ENCODE measurements at places on chromosomes 5 and 9.

GRCh38 chr9:134971196-134971595 is 53.5 kb upstream of the FCN1 start:
- no peak for DNase-seq

DNA sequence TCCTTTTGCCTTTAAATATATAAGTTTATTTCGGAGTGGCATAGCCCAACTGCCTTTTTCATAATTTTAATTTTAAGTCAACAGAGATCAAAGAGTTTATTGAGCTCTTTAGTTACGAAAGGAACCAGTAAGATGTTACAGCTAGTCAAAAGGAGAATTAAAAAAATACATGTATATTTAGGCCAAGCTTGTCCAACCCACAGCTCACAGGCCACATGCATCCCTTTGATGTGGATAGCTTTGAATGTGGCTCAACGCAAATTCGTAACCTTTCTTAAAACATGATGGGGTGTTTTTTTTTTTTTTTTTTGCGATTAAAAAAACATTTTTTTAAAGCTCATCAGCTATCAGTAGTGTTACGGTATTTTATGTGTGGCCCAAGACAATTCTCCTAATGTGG is 50.2 kb upstream of the IL31RA start:
- no peak for DNase-seq

DNA sequence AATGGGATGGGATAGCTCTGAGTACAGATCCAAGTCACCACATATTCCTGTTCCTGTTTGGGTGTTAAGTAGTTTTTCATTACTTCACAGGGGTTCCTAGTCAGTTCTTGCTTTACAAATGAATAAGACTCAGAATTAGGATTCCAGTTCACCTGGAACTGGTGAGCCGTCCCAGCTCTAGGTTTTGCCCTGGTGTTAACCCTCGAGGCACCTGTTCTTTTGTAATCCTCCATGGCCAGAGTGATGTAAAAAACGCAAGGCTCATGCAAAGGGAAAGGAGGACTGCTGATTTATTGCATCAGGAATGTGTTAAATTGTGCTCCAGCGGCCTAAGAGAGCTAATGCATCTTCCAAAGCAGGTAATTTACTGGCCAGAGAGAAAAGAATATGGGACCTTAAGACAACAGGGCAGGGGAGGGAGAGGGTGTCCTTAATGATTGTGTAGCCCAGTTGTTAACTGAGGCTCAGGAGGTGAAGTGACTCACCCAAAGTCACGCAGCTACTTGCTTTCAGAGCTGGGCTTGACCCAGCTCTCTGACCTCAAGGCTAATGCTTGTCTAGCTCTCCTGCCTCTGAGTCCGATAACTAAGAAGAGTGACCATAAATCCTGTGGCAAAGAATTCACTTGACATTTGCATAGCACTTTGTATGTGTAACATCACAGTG is 70.5 kb downstream of the DMRT2 start:
- no peak for DNase-seq

GRCh38 chr9:132001567-132001966 is 78.1 kb downstream of the MED27 start:
- DNase-seq: no peak

DNA sequence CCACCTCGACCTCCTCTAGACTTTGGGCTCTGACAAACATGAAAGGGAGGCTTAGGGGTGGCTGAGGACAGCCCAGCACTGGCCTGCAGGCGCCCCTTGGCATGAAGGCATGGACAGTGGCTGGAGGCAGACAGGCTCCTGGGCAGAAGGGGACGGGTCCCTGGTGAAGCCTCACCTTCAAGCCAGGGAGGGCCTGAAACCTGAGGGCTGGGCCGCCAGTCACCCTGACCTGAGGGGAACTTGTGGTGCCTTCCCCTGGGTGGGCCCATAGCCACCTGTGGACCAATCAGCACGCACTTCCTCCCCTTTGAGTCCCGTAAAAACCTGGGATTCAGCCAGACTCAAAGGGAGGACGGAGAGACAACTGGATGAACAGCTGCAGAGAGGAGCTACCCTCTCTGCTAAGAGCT is 90.4 kb upstream of the PUM3 start:
- no peak for DNase-seq

DNA sequence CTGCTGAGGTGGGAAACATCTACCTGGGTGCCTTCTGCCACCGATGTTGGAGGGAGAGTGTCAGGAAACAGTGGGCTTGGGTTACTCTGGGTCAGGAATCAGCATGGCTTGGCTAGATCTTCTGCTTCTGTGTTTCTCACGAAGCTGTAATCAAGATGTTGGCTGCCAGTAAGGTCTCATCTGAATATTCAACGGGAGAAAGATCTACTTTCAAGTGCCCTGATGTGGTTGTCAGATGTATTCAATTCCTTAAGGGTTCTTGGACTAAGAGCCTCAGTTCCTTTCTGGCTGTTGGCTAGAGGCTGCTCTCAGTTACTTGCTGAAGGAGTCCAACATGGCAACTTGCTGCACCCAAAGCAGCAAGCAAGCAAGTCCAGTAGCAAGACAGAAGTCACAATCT is 41.9 kb upstream of the STOM start:
- no peak for DNase-seq

DNA sequence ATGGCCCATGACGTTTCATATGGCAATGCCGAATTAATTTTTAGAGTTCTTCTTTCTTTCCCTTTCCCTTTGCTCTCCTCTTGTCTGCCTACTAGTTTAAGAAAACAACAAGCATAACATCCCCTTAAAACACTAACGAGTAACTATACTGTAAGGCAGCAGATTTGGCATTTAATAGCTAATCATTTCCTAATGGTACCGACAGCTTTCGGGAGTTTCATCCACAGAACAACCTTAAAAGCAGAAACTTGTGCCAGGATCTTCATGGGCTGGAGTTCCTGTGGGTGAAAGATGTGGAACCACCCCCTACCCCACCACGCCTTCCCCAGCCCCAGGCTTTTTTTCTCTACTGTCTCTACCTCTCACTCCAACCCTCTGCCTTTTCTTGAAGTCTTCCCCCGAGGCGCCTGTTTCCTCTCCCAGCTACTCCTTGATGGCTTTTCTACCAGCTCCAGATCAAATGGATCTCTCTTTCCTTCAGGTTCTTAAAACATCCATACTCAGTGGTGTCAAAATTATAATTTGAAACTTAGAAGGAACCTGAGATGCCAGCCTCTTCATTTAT is 319.5 kb downstream of the PIK3R1 start:
- no peak for DNase-seq

DNA sequence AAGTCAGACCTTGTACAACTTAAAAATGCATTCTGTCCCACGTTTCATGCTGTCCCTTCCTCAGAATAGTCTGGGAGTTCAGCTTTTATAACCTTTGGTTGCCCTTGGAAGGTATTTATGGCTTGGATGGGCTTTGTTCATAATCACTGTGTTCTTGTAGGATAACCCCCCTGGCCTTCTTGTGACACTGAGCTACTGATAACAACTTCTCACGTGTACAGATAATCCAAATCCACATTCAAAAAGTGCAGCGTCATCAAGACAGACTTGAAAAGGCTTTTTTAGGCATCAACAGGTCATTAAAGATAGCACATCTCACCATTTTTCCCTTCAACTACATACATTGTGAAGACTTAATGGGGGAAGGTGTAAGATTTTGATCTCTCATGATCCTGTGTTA is 42.0 kb downstream of the SLC1A3 start:
- DNase-seq: no peak

- no peak for DNase-seq
Observed at GRCh38 chr9:89177012-89177943, 1.3 kb downstream of the SHC3 start.

- DNase-seq: no peak
Observed at GRCh38 chr5:148687871-148688270, 33.5 kb upstream of the HTR4 start.

- DNase-seq: no peak
Observed at GRCh38 chr5:150662731-150663516, 1.9 kb downstream of the MYOZ3 start.

DNA sequence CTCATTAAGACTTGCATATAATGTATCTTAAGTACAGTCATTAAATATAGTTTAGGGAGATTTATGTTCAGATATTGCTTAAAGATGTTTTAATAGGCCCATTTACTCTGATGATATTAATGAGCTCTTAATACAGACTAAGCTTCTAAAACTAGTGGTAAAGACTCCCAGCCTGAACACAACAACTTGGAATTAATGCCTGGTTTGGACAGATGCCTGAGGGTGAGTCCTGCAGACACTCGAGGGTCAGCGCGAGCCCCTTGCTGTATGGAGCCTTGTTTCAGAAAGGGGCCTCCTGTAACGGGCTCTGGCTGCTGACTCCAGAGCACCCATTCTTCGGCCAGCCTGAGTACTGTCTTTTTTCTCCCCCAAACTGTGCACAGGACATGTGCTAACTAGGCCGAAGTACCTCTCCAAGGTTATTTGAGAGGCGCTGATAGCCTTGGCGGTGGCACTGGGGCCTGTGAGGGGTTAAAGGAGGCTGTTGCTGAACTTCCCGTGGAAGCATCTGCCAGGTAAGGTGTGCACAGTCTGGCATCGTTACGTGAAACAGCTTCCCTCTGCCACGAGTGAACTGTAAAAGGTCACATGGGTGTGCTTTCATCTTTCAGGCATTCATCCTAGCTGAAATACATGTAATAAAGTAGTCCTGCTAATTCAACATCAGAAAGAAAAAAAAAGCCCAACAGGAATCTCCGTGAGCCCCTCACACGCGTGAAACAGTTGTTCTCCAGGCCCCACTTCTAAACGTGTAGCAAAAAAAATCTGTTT is 113.4 kb downstream of the MVB12B start:
- DNase-seq: no peak

GRCh38 chr9:16032799-16033198 is 480.0 kb downstream of the CCDC171 start:
- peak; percentile 22 for DNase-seq

- no peak for DNase-seq
Observed at GRCh38 chr9:82108941-82109340, 120.4 kb downstream of the SPATA31D1 start.

GRCh38 chr5:160229190-160229742 is at the start of gene FABP6:
FABP6 (plus strand) TSS chr5:160229506; CDS start chr5:160229558, 52 bp downstream.
- no peak for DNase-seq

DNA sequence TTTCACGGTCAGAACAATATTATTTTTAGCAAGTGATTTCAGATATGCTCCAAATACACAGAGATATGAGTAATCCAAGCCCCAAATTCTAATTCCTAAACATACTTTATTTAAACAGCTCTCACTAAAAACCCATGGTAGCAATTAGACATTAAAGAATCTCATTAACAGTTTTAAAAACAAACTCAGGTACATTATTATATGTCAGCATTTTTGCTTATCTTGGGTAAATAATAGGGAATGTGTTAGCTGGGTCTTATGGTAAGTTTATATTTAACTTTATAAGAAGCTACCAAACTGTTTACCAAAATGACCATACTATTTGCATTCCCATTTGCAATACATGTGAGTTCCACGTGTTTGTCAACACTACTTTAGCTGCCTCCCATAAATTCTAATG is 511.1 kb downstream of the HTR1A start:
- DNase-seq: no peak

DNA sequence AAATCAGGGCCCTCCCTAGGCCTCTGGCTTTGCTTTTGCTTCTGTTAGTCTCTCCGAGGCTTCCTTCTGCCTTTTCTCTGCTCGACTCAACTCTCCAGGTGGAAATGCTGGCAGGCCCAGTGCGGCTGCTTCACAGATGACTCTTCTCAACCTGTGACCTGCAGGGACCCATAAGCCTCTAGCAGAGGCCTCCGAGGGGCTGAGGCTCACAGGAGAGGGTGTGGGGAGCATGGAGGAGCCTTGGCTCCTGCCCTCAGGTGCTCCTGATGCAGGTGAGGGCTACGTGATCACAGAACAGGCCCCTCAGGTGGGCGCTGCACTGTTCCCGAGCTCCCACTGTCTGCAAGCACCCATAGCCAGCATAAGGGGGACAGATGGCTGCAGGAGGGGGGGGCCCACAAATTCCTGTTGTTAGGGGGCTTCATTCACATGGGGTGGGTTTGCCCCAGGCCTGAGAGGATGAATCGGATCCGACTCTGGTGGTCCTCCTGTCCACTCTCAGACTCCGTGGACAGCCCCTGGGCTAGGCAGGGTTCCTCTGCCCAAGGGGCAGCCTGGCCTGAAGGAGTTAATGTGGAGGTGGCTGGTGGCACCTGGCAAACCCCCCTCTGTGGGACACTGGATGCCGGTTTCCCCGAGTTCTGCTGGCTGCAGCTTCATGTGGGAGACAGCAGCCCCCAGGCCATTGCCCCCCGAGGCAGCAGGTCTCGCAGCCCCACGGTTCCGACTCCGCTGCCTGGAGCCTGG is 10.9 kb upstream of the FCN2 start:
- no peak for DNase-seq

DNA sequence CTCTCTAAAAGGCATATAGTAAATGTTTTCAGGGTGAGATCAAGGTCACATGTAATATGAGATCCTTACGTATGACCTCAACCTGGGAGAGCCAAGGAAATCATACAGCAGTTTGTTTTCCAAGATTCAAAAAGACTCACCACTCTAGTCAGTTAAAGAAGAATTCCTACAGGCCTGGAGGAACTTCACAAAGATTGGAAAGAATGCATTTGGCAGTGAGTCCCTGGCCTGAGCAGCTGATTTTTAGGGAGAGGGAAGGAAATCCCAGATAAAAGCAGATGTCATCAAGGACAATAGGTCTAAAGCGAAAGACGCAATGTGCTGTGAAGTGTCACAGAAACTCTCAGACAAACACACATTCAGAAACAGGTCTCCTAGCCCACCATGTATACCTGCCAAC is 424.0 kb upstream of the ZNF462 start:
- no peak for DNase-seq

DNA sequence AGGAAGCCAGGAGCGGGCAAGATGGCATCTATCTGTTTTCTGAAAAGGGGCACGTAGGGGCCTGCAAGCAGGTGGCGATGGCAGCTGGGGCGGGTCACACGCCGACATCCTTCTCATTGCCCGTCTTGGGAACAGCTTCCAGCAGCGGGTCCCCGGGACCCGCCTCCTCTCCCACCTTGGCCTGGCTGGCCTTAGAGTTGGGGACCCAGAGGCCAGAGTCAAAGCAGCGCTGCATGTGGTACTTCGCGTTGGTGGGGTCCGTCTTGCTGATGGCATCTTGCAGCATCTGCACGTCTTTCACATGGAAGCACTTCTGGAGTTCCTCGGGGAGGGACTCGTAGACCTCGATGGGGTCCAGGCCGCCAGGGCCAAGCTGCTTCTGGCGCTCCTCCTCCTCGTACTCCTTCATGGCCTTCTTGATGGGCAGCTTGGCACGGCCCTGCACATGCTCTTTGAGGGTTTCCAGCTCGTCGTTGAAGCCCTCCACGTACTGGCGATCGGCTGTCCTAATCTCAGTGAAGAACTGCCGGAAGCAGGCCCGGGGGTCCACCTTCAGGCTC is 127.6 kb upstream of the CLINT1 start:
- DNase-seq: no peak

DNA sequence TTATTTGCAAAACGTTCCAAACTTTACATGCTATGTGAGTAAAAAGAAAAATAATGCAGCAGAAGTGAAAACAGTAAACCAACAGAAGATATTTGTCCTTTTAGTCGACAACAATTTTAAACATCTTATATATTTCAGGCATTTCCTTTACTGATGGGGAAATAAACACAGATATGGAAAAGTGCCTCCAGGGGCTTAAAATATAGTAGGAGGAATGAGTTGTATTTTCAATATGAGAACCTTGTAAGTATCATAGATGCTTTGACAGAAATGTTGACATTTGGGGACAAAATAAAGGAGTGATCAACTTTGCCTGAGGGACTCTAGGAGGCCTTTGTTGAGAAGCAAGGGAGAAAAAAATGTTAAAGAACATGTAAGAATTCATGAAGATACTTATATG is 1043.5 kb downstream of the CDH12 start:
- DNase-seq: no peak

GRCh38 chr9:22160221-22160620 is 151.1 kb upstream of the CDKN2B start:
- no peak for DNase-seq

All from Calu3 (cell line).